ENCODE measurements at places on chromosomes 7 and 10.

GRCh38 chr7:8179486-8179885 is 82.5 kb downstream of the ICA1 start:
- no peak for DNase-seq

DNA sequence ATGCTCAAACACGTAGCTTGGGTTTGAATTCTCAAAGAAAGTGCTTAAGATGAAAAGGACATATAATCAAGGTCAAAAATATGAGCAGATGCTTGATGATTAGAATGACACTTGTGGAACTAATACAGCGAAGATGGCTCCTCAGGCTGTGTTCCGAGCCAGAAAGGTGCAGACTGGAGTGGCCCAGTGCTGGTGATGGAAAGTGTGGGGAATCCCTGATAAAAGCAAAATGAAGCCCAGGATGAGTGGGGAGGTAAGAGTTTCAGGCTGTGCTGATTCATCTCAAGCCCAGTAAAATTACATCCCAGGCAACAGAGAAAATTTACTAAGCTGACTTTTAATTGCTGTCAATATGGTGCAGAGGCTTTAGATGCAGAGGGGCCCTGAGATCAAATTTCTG is 77.8 kb upstream of the IKZF1 start:
- DNase-seq: no peak

GRCh38 chr10:102262744-102263370 is 17.5 kb downstream of the GBF1 start:
- DNase-seq: no peak

DNA sequence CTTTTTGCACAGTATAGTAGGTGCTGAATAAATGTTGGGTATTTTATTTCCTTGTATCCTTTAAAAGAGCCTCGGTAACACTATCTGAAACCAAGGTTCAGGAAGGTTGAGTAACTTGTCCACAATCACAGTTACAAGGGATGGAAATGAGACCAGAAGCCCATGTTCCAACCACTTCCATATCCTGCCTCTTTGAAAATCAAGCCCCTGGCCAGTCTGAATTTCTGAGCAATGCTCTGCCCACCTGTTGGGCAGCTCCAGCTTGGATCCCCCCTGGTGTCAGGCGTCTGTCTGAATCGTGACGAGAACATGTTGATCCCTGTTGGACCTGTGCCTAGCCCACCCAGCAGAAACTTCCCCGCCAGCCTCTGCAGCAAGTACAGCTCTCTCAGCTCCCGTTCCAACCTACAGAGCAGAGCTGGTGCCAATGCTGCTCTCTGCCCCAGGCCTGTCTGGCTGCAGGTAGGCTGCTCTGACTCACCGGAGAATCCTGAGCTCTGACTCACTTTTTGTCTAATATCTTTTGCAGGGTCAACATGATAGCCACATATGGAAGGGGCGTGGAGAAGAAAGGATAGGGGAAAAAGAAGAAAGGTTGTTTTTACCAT is 595.5 kb downstream of the INHBA start:
- DNase-seq: no peak

GRCh38 chr10:123578721-123579120 is 87.4 kb upstream of the GPR26 start:
- DNase-seq: no peak

DNA sequence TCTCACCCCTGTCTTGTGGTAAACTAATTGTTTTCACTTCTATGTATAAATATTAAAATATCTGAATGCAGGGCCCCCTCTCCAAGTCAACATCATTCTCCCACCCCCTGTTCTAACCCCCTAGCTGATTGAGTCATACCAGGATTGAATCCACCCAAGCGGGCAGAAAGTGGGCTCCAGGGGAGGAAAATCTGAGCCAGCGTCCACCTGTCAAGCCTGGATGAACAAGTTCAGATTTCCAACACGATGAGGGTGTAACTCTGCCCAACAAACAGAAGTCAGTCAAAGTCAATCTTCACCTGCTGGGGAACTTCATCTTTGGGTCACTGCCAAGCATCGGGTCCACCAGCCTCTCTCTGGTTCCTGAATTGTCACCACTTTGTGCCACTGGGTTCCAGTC is 162.9 kb upstream of the CELF2 start:
- DNase-seq: no peak

- no peak for DNase-seq
These were observed 92.4 kb downstream of the C1GALT1 start for GRCh38 chr7:7274782-7275181.

- no peak for DNase-seq
These were observed 215.5 kb downstream of the THSD7A start for GRCh38 chr7:11616466-11616865.

GRCh38 chr10:86591436-86591835 is 62.9 kb upstream of the OPN4 start:
- no peak for DNase-seq

- DNase-seq: no peak
These were observed 28.5 kb downstream of the NRCAM start for GRCh38 chr7:108427766-108428165.

GRCh38 chr7:140267381-140268226 is 90.8 kb upstream of the KDM7A start:
- no peak for DNase-seq

- DNase-seq: no peak
These were observed 173.9 kb downstream of the RNLS start for GRCh38 chr10:88409236-88409635.

- no peak for DNase-seq
These were observed 321.2 kb downstream of the DNAJB6 start for GRCh38 chr7:157657741-157658740.

- no peak for DNase-seq
These were observed 24.3 kb upstream of the ITGB1 start for GRCh38 chr10:32982293-32982709.

GRCh38 chr10:110218632-110219031 is 11.2 kb downstream of the MXI1 start:
- DNase-seq: no peak

DNA sequence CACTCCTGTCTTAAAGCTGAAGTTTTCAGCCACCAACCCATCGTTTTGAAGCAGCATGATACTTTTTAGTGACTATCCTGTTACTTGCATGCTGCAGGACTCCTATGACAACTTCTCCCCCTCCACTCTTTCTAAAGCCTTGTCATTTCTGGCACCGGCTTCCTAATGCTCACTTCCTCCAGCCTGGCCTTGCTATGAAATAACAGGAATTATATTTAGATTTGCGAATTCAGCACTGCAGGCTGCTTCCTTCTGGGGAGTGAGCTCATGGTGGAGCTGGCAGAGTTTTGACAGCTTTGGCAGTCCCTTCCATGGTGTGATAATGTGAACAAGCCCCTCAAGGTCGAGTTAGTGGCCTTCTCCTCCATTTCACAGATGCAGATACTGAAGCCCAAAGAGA is 13.4 kb downstream of the BLNK start:
- DNase-seq: no peak

GRCh38 chr10:69364232-69364940 is 52.3 kb downstream of the TACR2 start:
- no peak for DNase-seq

DNA sequence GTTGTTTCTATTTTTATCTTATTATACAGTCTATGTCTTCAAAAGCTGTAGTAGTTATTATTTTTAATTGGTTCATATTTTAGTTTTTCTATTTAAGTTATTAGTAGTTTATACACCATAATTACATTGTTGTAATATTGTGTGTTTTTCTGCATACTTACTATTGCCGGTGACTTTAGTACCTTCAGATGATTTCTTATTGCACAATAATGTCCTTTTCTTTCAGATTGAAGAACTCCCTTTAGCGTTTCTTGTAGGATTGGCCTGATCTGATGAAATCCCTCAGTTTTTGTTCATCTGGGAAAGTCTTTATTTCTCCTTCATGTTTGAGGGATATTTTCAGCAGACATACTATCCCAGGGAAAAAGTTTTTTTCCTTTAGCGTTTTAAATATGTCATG is 74.3 kb upstream of the CREB5 start:
- no peak for DNase-seq

DNA sequence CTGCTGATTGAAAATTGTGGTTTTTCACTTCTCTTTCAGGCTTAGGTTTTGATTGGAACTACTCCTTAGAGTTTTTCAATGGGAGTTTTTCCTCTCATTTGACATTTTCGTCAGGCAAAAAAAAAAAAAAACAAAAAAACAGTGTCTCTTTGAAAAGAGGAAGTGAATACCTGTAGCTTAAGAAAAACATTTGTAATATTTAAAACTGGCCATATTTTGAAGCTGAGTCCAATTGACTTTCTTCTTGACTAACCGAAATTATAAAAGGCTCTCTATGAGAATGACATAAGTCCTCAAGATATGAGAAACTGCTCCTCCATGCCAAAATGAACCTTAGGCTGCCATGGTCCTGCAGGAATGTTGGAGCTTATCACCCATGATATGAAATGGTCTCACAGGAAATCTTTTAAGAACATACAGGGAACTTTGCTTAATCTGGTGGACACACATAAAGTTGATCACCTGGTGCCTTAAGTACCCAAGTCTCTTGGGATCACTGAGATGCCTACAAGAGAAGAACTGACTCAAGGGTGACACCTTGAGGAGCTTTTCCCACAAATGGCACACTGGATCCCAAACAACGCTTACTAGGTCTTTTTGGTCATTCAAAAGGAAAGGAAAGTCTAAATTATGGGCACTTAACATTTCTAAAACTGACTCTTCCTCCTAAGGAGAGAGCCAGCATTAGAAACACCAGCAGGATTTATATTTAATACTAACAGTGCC is 263.4 kb downstream of the CDC14C start:
- no peak for DNase-seq

GRCh38 chr10:20993830-20994527 is 96.9 kb upstream of the NEBL start:
- no peak for DNase-seq

DNA sequence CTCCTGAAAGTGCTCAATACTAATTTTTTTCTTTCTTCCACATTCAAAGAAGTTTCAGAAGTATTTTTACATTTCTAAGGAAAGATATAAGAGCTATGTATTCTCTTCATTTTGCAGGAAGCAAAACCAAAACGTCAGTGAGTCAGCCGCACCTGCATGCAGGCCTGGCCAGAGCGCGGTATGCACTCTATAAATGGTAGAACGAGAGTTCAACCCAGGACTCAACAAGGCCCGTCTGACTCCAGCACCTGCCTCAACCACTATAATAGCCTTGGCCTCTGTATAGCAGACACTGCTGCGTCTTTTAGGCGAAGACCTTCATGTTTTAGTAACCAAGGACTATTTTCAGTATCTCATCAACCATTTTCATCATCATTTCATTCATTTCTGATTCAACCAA is 113.2 kb downstream of the KMT2E start:
- no peak for DNase-seq

GRCh38 chr10:6072215-6072934 is 10.2 kb upstream of the IL2RA start:
- DNase-seq: no peak

DNA sequence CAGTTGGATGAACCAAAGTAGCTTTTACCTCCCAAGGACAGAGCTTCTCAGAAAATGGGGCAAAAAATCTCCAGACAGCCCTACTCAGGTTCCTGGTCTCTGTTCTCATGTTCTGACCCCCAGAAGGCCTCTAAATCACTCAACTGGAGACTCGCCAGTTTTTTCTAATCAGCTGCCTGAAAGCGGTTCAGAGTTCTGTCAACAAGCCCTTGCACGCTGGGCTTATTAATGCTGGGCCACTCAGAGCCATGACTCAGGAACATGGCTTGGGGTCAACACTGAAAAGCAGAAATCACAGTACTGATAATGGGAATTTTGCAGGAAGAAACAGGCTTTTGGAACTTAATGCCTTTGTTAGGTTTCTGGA is 15.3 kb downstream of the ECHDC3 start:
- DNase-seq: no peak

DNA sequence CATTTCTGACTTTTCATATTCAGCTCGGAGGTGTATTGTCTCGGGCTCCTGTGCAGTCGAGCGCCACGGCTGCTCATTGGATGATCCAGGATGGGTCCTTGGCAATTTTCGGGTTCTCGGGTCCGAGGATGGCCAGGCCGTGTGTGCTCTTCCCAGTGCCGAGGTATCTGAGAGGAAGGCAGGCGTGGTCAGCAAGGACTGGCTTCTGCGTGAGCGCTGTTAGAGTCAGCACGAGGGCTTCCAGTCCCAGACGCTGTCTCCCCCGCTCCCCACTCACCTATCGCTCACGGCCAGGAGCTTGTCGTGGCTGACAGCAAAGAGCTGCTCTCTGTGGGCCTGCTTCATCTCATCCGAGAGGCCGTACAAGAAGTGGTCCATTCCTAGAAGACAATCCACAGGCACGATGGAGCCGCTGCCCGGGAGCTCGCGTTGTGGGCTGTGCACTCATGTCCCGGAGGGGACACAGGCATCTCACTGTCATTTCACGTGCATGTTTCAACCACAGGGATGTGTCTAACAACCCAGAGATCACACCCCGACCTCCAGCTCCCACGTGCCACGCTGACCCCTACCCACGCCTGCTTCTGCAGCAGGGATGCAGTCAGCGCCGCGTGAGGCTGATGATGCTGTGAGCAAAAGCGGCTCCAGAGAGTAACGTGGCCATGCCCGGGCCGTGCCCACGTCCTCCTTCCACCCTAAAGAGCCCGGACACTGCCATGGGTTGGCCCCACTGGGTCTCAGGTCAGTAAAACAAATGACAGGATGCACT is 34.4 kb downstream of the PITRM1 start:
- DNase-seq: no peak

DNA sequence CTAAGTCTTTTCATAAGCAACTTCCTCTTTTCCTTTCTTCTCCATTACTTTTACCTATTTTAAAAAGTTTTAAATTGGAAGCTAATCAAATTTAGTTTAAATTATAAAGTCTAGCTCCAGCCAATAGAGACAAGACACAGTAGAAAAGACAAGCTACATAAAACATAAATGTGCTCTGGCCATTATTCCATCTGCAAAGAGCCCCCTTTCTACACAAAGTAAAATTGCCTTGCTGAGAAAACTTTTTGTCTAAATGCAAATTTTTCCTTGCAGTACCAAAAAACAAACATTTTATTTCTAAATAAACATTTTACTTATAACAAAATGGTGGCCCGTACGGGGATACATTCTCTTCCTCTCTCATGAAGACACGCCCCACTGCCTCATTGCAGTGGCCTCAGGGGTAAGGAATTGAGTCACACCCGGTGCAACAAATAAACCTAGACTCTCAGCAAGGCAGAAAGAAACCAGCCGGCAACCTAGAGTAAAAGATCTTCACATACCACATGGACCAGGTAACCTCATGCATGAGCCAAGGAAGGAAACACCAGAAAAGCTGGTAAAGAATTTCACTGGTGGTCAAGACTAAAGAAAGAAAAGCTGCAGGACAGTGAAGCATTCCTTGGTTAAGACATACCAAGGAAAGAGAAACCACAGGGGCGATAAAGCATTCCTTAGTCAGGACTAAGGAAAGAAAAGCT is 71.6 kb upstream of the ZNF746 start:
- no peak for DNase-seq

GRCh38 chr7:155190688-155191087 is 107.0 kb upstream of the INSIG1 start:
- DNase-seq: no peak

DNA sequence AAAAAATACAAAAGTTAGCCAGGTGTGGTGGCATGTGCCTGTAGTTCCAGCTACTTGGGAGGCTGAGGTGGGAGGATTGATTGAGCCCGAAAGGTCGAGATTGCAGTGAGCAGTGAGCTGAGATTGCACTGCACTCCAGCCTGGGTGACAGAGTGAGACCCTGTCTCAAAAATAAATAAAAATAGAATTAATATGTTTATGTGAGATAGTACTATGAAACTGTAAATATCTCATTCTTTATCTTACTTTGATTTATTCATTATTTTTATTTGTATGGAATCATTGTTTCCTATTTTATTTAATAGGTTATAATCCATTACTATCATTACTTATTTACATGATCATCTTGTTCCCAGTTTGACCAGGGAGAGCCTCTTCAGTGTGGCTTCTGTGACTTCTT is 41.0 kb upstream of the STRIP2 start:
- no peak for DNase-seq

- no peak for DNase-seq
These were observed 119.0 kb downstream of the SEC23IP start for GRCh38 chr10:120011359-120012130.

Data from head of caudate nucleus (tissue), 42 donors.